ENCODE measurements at places on chromosomes 1 and 21.

DNA sequence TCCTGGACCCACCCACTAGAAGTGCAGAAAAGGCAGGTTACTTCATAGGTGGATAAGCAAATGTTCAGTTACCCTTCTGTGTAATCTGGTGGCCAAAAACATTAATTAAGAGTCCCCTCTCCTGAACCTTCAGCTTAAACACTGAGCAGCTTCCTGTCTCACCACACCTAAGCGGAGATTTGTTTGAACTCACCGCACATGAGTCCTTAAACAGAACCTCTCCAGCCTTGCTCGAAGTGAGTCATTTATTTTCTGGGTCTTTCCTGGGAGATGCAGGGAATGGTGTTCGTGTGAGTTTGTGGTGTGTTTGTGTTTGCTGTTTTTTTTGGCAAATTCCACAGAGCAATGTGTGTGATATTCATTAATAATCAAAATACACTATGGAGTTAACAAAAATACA is 7.6 kb upstream of the FNBP1L start:
- H3K36me3 ChIP-seq = no peaks in the 10 kb centered on the region
- DNase-seq = no peak
- no peak overlapping the region for H3K4me3 ChIP-seq
- no peaks in the 10 kb centered on the region for H3K27me3 ChIP-seq

DNA sequence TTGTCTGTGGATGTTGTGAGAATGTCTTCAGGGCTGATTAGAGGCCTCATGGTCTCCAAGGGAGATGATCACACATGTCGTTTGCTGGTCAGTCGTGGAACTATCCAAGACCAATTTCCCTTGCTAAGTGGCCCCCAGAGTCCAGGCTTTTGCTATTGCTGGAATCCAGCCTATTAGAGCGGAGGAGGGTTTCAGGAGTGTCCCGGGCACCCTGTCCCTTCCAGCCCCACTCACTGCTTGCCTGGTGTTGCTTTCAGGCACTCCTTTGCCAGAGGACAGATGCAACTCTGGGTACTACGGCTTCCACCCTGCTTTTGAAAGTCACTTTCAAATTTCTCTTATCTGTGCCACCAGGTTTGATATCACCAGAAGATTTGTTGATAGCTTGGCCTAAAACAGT is 149.1 kb downstream of the NOS1AP start:
- peaks cover 3% of the 10 kb centered on the region for H3K27me3 ChIP-seq
- no peak overlapping the region for H3K27ac ChIP-seq
- H3K4me3 ChIP-seq = no peak overlapping the region
- H3K36me3 ChIP-seq = no peaks in the 10 kb centered on the region
- no peak for DNase-seq
- no peaks in the 10 kb centered on the region for H3K4me1 ChIP-seq

GRCh38 chr1:230191079-230191804 is 124.2 kb downstream of the GALNT2 start:
- no peak overlapping the region for H3K4me3 ChIP-seq
- peak; percentile 94 for DNase-seq
- no peaks in the 10 kb centered on the region for H3K27me3 ChIP-seq
- peaks cover 12% of the 10 kb centered on the region for H3K4me1 ChIP-seq

DNA sequence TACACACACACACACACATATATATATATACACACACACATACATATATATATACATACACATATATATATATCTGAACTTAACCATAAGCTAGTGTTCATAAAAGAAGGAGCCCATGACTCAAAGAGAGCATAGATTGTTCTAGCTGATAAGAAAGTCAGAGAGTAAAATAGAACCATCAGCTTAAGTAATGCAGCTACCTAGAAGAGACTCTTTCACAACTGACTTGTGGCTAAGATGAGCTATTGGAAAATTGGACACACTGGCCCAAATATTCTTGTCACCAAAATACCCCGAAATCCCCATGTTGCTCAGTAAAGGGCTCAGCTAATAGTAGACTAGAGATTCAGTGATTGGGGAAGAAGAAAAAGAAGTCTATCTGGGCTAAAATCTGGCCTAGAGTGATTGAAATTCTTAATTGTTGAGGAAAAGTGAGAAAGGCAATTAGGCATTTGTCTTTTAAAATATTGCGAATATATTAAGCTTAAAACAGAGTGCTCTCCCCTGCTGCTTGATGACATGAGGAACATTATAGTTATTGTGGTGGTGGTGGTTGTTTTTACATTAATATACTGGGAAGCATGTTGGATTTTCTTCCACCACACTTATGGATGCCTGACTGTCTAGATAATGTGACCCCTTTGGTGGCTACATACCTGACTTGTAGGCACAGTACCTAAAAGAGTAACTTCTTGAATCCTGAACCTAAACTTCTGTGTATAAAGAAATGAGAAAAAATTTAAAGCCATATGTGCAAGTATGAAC is 6.3 kb downstream of the SLAMF1 start:
- H3K36me3 ChIP-seq = no peaks in the 10 kb centered on the region
- no peak overlapping the region for H3K27ac ChIP-seq
- H3K4me1 ChIP-seq = no peaks in the 10 kb centered on the region

GRCh38 chr1:58065520-58065919 is 481.0 kb downstream of the OMA1 start:
- H3K36me3 ChIP-seq = no peaks in the 10 kb centered on the region
- no peak overlapping the region for H3K4me3 ChIP-seq
- no peak overlapping the region for H3K27ac ChIP-seq
- no peak for DNase-seq

DNA sequence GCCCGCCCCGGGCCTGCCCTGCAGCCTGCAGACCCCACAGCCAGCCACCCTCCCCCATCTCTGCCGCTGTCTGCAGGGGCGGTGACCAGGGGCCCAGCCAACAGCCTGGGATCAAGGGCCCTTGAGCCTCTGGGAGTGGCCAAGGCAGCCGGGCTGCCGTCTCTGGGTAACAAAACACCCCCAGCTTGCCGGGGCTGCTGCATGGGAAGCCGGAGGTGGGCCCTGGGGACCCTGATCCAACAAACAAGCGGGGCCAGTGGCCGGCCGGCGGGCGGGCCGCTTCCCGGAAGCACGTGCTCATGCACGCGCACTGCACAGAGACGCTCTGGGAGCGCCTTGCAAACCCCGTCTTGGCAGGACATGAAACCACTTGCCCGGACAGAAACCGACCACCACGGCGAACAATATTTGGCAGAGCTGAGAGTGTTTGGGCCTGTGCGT is 13.2 kb downstream of the MEGF6 start:
- H3K4me1 ChIP-seq = no peaks in the 10 kb centered on the region
- DNase-seq = peak; percentile 96
- peak overlapping the region; percentile 16 for H3K4me3 ChIP-seq
- H3K27me3 ChIP-seq = peaks cover 5% of the 10 kb centered on the region
- no peaks in the 10 kb centered on the region for H3K36me3 ChIP-seq

- H3K4me1 ChIP-seq = no peaks in the 10 kb centered on the region
- no peak overlapping the region for H3K27ac ChIP-seq
- H3K4me3 ChIP-seq = no peak overlapping the region
- no peaks in the 10 kb centered on the region for H3K36me3 ChIP-seq
- H3K27me3 ChIP-seq = no peaks in the 10 kb centered on the region
These were observed 26.8 kb upstream of the RASAL2 start for GRCh38 chr1:178066908-178067614.

DNA sequence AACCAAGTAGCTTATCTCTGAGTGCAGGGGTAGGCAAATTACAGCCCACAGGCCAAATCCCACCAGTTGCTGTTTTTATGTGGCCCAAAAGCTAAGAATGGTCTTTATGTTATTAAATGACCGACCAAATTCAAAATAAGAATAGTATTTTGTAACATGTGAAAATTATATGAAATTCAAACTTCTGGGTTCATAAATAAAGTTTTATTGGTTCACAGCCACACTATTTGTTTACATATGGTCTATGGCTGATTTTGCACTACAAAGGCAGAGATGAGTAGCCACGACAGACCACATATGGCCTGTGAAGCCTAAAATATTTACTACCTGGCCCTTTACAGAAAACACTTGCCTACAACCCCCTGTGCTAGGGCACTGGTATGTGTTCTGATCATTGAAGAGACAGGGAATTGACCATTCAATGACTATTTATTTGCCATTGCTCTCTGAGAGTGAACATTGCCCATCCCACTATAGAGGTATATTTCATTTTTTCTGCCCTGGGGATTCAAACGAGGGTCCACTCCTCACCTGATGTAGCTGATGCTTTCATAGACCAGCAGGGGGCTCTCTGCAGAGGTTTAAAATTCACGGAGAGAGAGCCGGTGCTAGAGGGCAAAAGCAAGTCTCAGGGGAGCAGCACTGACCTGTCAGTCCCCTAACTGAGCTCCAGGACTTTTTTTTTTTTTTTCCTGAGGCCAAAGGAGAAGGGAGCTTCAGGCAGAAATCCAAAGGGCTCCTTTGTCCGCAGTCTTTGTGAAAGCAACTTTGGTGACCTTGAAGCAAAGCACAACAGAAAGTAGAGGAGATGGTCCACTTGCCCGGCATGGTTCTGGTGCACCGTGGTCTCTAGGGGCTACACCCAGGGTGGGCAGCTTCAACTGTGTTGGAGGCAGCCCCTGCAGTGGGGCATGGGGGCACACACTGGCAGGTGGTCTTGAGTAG is 7.3 kb upstream of the GNL2 start:
- no peaks in the 10 kb centered on the region for H3K36me3 ChIP-seq
- H3K27ac ChIP-seq = no peak overlapping the region
- peaks cover 10% of the 10 kb centered on the region for H3K4me1 ChIP-seq
- no peak overlapping the region for H3K4me3 ChIP-seq
- DNase-seq = no peak

- no peaks in the 10 kb centered on the region for H3K4me1 ChIP-seq
- H3K27me3 ChIP-seq = no peaks in the 10 kb centered on the region
- DNase-seq = no peak
These were observed 62.8 kb upstream of the PRRC2C start for GRCh38 chr1:171422511-171422910.

- H3K4me1 ChIP-seq = no peaks in the 10 kb centered on the region
These were observed 11.6 kb downstream of the MYBPH start for GRCh38 chr1:203163891-203164635.

- peaks cover 67% of the 10 kb centered on the region for H3K27me3 ChIP-seq
- H3K36me3 ChIP-seq = no peaks in the 10 kb centered on the region
- peak; percentile 56 for DNase-seq
- no peak overlapping the region for H3K27ac ChIP-seq
- H3K4me3 ChIP-seq = no peak overlapping the region
- no peaks in the 10 kb centered on the region for H3K4me1 ChIP-seq
These were observed 603 bp upstream of the OPRD1 start for GRCh38 chr1:28811369-28811765.

- peaks cover 17% of the 10 kb centered on the region for H3K36me3 ChIP-seq
- H3K27me3 ChIP-seq = no peaks in the 10 kb centered on the region
- peaks cover 39% of the 10 kb centered on the region for H3K4me1 ChIP-seq
- no peak for DNase-seq
- no peak overlapping the region for H3K4me3 ChIP-seq
These were observed 1.2 kb upstream of the C1orf54 start for GRCh38 chr1:150271291-150271959.

- no peak overlapping the region for H3K4me3 ChIP-seq
- peak; percentile 3 for DNase-seq
- no peaks in the 10 kb centered on the region for H3K27me3 ChIP-seq
- peaks cover 98% of the 10 kb centered on the region for H3K36me3 ChIP-seq
These were observed 5.9 kb upstream of the A3GALT2 start for GRCh38 chr1:33326785-33327184.

DNA sequence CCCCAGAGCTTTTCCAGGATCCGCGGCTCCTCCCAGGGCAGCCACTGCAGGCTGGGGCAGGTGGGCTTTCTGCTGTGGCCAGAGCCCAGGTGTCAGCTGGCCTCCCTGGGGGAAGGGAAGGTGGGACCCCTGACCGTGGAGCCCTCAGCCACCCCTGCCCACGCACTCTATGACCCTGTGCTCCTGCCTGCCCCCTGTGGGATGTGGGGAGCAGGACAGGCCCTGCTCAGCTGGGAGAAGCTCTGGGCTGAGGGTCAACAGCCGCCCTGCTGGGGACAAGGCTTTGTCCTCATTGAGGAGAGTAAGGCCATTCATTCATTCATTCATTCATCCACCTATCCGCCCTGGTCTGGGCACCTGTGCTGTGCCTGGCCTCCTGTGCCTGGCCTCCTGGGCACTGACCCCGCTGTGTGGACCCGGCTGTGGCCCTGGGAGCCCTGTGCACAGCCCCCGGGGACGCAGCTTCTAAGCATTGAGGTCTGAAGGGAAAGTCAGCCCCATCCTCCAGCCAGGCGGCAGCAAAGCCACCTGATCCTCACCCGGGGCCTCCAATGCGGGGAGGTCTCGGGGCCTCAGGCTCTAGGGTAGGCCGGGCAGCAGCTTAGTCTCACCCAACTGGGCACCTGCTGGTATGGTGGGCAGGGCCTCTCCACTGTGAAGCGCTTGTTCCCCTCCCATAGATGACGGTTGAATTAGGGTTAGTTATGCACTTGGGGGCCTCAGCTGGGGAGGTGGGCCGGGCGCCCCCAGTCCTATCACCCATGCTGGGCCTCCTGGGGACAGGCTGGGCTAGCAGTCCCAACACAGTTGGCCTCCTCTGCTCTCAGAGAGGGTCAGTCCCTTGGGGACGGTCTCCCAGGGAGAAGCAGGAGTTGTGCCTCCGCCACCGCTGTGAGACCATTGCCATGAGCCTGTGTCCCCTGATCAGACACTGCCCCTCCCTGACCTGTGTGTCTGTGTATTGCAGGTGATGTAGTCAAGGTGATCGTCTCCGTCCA is 6.0 kb downstream of the TNFRSF14 start:
- H3K27me3 ChIP-seq = peaks cover 8% of the 10 kb centered on the region
- H3K27ac ChIP-seq = no peak overlapping the region
- H3K4me3 ChIP-seq = no peak overlapping the region
- H3K36me3 ChIP-seq = no peaks in the 10 kb centered on the region

GRCh38 chr21:44253832-44254710 is 7.6 kb downstream of the DNMT3L start:
- no peaks in the 10 kb centered on the region for H3K4me1 ChIP-seq
- no peak overlapping the region for H3K27ac ChIP-seq
- H3K27me3 ChIP-seq = no peaks in the 10 kb centered on the region
- no peak overlapping the region for H3K4me3 ChIP-seq
- no peaks in the 10 kb centered on the region for H3K36me3 ChIP-seq

DNA sequence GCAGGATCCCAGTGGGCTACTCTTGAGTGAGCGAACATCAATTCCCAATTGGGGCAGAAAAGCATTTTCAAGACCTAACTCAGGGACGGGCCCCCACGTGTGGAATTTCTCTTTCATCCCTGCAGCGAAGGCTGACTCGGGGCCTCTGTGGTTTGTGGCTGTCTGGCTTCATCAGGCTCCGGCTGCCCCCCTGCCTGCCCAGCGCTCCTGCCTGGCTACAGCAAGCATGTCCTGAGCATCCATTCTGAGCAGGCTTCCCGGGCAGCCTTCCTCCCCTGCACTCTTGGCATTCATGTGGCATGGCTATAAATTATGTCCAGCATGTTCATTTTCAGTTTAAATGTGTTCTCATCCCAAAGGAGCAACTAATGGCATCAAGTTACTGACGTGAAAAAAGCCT is 588.1 kb downstream of the KIF26B start:
- no peaks in the 10 kb centered on the region for H3K27me3 ChIP-seq
- peaks cover 7% of the 10 kb centered on the region for H3K4me1 ChIP-seq
- no peak overlapping the region for H3K27ac ChIP-seq
- peak overlapping the region; percentile 20 for H3K4me3 ChIP-seq
- DNase-seq = peak; percentile 35
- H3K36me3 ChIP-seq = peaks cover 2% of the 10 kb centered on the region

GRCh38 chr1:228144993-228145343 is 4.8 kb upstream of the GJC2 start:
- no peak overlapping the region for H3K4me3 ChIP-seq
- no peaks in the 10 kb centered on the region for H3K27me3 ChIP-seq
- peaks cover 8% of the 10 kb centered on the region for H3K36me3 ChIP-seq
- peaks cover 23% of the 10 kb centered on the region for H3K4me1 ChIP-seq
- peak; percentile 73 for DNase-seq
